Activated CD4-positive, alpha-beta T cell treated with anti-CD3 and anti-CD28 coated beads for 4 hours (primary cell): ENCODE measurements at places on chromosomes 7 and 10.

DNA sequence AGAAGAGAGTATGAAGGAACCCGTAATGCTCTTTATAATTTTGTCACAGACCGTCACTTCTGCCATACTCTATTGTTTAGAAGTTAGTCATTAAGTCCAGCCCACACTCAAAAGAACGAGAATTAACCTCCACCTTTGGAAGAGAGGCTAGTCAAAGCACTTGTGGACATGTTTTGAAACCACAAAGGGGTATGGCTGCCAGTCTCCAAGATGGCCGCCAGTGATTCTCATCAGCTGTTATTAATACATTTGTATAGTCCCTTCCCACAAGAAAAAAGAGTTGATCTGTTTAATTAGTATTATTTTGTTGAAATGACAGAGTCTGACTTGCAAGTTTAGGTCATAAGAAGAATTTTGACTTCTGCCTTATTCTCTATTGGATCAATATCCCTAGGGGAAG, 23.2 kb upstream of the VOPP1 start:
- DNase-seq, result no peak

DNA sequence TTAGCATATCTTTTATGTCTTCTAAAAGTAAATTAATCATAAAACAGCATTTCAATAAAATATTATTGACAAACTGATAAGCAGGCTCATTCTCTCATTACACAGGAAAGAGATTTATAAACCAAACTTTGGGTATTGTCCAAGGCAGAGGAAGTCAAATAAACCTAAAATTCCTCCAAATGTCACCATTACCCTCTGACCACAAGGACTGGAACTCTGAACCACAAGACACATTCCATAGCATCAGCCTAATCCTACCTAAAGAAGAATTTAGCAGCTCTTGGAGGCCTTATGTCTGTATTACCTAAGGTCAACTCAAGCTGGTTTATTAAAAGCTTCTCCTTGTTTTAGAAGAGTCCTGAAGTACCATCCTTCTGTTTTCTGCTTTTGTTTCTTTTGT, 82.4 kb upstream of the SLC13A1 start:
- DNase-seq, result no peak

DNA sequence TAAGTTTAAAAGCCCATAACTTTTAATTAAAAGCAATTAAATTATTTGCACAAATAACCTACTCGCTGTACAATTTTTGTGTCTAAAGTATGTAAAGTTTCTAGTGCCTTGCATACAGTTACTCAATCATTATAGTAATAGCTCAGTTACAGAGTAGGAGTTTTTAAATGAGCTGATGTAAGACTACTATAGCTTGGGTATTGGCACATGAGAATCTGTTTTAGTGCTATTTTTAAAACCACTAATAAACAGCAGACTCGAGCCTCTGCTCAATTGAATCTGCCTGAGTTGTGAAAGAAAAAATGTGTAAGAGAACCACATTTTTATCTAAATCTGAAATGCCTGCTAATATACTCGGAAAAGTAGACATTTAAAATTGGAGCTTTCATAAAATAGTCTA, 31.1 kb downstream of the CTNNA3 start:
- no peak for DNase-seq

GRCh38 chr10:5482016-5482415, 17.4 kb downstream of the CALML5 start:
- no peak for DNase-seq

GRCh38 chr7:2824678-2825461, 19.2 kb downstream of the GNA12 start:
- no peak for DNase-seq

- DNase-seq, result no peak
Observed at GRCh38 chr7:55484241-55484640, 88.1 kb downstream of the VOPP1 start.
